ENCODE measurements at places on chromosomes 4 and X.

- no peak for DNase-seq
These were observed 238.5 kb downstream of the RASL11B start for GRCh38 chr4:53100501-53101190.

DNA sequence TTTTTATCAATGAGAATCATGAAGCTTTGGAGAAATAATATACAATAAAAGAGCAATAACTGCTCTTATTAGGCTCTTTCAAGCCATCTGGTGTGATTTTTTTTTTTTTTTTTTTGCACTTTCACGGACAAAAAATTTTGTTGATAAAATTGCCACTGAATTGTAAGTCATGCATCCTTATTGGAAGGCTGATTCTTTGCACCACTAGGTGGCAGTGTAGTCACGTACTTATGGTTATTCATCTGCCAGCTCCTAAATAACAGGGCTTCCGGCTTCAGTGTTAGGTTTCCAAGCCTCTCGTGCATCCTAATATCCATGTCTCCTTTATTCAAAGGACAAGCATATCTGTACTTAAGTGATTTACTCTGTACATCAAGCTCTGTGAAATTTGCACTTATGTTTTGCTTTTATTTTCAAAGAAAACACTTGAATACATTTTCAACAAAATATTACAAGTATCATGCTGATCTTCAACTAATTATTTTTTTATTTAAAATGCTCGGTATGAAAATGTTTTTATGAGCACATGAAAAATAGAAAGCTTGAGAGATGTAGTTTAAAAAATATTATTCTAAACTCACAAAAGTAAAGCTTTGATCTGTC, 1578.3 kb upstream of the TENM3 start:
- no peak for DNase-seq

DNA sequence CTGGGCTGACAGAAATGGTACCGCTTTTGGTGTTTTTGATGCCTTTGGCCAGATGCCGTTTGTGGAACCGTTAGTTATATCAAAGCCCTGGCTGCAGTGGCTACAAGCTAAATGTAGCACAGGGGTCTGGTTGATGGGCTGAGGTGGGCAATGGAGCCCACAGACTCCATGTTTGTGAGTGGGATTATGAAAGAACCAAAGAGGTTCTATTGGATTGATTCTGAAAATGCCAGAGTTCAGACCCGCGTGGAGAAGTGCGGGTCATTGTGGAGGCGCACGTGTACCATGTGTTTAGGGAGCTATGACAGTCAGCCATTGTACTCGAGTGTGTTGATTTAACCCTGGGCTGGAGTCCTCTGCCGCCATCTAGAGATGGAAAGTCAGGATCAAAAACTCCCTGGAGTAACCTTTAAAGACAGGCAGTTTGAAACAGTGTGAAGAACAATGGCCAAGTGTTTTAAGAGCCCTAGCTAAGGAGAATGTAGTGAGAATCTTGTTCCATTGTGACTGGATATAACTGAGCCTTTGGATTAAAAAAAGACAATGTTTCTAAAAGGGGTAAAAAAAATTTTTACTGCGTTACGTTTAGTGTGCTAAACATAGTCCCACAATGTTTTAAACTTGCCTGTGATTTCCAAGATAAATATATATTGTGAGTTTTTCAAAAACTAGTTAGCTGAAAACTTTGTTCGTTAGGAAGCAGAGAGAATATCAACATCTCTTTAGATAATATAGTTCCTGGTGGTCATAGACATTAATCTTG, 12.7 kb downstream of the ART3 start:
- no peak for DNase-seq

- no peak for DNase-seq
These were observed 1311.7 kb downstream of the ARAP2 start for GRCh38 chr4:34932591-34932990.

GRCh38 chr4:98573791-98574190, 84.6 kb downstream of the TSPAN5 start:
- DNase-seq: no peak
